ENCODE measurements at places on chromosomes 1 and 21. TPM values are rescaled to one million over a fixed set of nuclear protein-coding genes. Genes with fewer than 3 reads are reported as not detected.

The DDI2 gene
- polyA plus RNA-seq = 3.3 TPM

The SHISA4 gene
- 4.7 TPM for polyA plus RNA-seq

The NHLH2 gene
- not detected for polyA plus RNA-seq

The THEM5 gene
- polyA plus RNA-seq = not detected

The NUAK2 gene
- polyA plus RNA-seq = 6.6 TPM

The AHCYL1 gene
- 30.2 TPM for polyA plus RNA-seq

The SAMD13 gene
- 1.2 TPM for polyA plus RNA-seq

The BACE2 gene
- 0.82 TPM for polyA plus RNA-seq

The CRYAA gene
- not detected for polyA plus RNA-seq

The CCDC185 gene
- not detected for polyA plus RNA-seq

The WNT2B gene
- not detected for polyA plus RNA-seq

The TSSK3 gene
- polyA plus RNA-seq = not detected

The STIL gene
- polyA plus RNA-seq = 1.1 TPM

The ELF3 gene
- not detected for polyA plus RNA-seq

The ANGPTL1 gene
- polyA plus RNA-seq = not detected

The KRTAP13-4 gene
- not detected for polyA plus RNA-seq

The SSX2IP gene
- 20.2 TPM for polyA plus RNA-seq

The RPTN gene
- polyA plus RNA-seq = not detected

The BEST4 gene
- not detected for polyA plus RNA-seq

The A3GALT2 gene
- not detected for polyA plus RNA-seq

The ERI3 gene
- 93.3 TPM for polyA plus RNA-seq

The CD53 gene
- polyA plus RNA-seq = 997 TPM

The STUM gene
- not detected for polyA plus RNA-seq

The FMN2 gene
- polyA plus RNA-seq = not detected

The BOLA1 gene
- 12.6 TPM for polyA plus RNA-seq

The LZIC gene
- polyA plus RNA-seq = 36.2 TPM

The HSD11B1 gene
- polyA plus RNA-seq = not detected

The AMPD1 gene
- polyA plus RNA-seq = not detected

The MNDA gene
- 16.3 TPM for polyA plus RNA-seq

The CELA2B gene
- not detected for polyA plus RNA-seq

The KIAA1614 gene
- not detected for polyA plus RNA-seq

The S100A7A gene
- not detected for polyA plus RNA-seq

The RPE65 gene
- polyA plus RNA-seq = not detected

The SLC45A3 gene
- polyA plus RNA-seq = not detected

The SPRR2A gene
- not detected for polyA plus RNA-seq

The MAN1A2 gene
- 21.9 TPM for polyA plus RNA-seq

The KRTAP19-7 gene
- not detected for polyA plus RNA-seq

The MAB21L3 gene
- not detected for polyA plus RNA-seq

The RIPK4 gene
- polyA plus RNA-seq = not detected

The ALG14 gene
- 5.4 TPM for polyA plus RNA-seq

The TMPRSS15 gene
- polyA plus RNA-seq = not detected

The OR6K3 gene
- polyA plus RNA-seq = not detected

The HSF2BP gene
- polyA plus RNA-seq = not detected

The KRTAP12-2 gene
- not detected for polyA plus RNA-seq

The S100A9 gene
- 38.1 TPM for polyA plus RNA-seq

The NCSTN gene
- polyA plus RNA-seq = 60.0 TPM

The BRDT gene
- not detected for polyA plus RNA-seq

The RGS13 gene
- not detected for polyA plus RNA-seq

The IGSF9 gene
- polyA plus RNA-seq = not detected

The FCGR3A gene
- 491 TPM for polyA plus RNA-seq

The TEDDM1 gene
- polyA plus RNA-seq = 0.09 TPM

The CSF1 gene
- polyA plus RNA-seq = 0.97 TPM

The LCK gene
- 561 TPM for polyA plus RNA-seq

The RHEX gene
- polyA plus RNA-seq = 1.0 TPM
